ENCODE measurements at places on chromosomes 12 and 14.

GRCh38 chr12:92995258-92995903 is 66.3 kb upstream of the EEA1 start:
- no peak for DNase-seq

- DNase-seq = no peak
Measured at GRCh38 chr12:88665071-88665470, 84.8 kb upstream of the KITLG start.

- DNase-seq = no peak
Measured at GRCh38 chr14:91899806-91900205, 32.5 kb upstream of the TC2N start.

GRCh38 chr12:27006797-27007467 is 7.3 kb downstream of the TM7SF3 start:
- DNase-seq = no peak

DNA sequence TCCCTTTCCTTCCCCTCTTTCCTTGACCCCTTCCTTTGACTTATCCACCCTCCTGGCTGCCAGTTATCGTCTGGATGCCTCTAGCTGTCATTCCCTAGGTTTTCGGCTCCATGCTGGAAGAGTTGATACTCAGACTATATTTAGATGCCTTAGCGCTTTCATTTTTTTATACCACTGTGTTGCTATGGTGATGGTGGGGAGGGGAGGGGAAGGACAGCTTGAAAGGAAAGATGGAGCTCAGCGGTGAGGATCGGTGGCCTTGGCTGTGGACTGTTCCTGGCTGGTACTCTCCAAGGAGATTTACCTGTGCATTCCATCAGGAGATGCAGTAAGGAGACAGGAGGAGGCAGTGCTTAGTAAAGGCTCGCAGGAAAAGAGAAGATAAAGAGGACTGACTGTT is 108.7 kb downstream of the SLC8A3 start:
- no peak for DNase-seq

- no peak for DNase-seq
Measured at GRCh38 chr12:55687746-55688145, 20.0 kb downstream of the ITGA7 start.

DNA sequence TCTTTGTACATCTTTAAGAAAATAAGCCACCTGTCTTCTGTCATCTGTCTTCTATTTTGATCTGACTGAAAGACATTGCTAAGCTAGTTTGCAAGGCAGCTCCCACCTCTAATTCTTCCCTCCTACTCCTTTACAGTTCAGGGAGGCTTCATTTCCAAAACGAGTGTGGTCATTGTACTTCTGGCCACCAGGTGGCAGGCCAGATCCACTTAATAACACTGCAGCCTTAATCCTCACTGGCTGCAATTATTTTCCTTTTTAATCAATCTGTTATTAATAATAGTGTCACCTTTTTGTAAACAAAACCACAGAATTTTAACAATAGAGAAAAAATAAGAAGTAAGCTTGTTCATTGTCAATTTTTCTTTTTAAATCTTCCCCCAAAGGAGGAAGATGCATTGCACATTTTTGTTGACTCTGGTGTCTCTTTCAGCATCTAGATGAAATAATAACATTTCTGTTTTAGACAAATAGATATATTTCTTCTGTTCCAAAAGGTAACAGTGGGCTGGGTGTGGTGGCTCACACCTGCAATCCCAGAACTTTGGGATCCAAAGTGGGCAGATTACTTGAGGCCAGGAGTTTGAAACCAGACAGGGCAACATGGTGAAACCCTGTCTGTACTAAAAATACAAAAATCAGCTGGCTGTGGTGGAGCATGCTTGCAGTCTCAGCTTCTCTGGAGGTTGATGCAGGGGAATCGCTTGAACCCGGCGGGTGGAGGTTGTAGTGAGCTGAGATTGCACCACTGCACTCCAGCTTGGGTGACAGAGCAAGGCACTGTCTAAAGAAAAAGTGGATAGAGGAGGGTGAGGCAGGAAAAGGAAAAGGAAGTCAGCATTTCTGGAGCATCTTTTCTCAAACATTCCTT is 23.3 kb downstream of the GABARAPL1 start:
- DNase-seq = no peak

- peak; percentile 77 for DNase-seq
Measured at GRCh38 chr12:51391283-51392123, at the start of gene GALNT6. Gene GALNT6 (minus strand): TSS chr12:51391406. CDS start chr12:51379781, 11,625 bp downstream.
